ENCODE measurements at places on chromosomes 13 and 19.

DNA sequence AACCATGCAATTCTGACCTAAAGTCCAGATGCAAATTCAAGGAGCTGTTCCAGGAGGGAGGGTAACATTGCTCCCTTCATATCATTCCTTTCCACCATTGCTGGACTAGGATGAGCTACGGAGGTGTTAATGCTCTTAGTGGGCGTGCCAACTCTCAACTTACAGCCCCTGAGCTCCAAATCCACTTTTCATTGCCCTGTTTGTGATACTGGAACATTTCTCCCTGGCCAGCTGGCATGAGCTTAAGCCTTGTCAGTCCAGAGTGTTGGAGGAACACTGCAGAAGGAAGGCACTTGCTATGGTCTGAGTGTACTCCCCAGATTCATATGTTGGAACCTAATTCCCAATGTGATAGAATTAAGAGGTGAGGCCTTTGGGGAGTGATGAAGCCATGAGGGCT is 70.4 kb upstream of the FARP1 start:
- DNase-seq: no peak

DNA sequence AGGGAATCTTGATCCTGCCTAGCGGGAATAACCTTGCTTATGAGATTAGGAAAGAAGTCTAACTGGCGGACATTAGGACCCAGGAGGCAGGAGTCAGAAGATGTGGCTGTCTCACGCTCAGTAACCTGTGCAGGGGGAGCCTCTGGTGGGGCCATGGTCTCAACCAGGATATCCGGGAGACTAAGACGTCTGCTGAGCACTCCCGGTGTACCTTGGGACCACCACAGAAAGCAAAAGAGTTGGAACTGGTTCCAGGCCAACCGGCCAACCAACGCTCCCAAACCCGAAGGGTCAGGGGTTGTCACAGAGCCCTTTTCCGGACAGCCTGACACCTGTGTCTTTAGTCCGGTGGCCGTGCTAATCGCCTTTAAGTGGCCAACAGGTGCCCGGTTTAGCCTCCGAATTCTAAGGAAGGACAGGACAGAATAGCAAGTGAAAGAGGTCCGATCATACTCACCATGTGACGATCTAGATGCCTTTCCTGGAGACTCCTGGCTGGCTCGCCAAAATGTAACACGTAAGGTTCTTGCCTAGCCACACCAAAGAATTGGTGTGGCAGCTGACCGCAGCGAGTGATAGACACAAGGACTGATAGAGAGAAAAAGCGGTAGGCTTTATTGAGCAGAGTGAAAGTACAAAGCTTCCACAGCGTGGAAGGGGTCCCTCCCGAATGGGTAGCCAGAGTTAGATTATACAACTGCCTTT is 103.9 kb upstream of the DIAPH3 start:
- no peak for DNase-seq

- no peak for DNase-seq
Observed at GRCh38 chr13:76106763-76107162, 470.6 kb downstream of the LMO7 start.

DNA sequence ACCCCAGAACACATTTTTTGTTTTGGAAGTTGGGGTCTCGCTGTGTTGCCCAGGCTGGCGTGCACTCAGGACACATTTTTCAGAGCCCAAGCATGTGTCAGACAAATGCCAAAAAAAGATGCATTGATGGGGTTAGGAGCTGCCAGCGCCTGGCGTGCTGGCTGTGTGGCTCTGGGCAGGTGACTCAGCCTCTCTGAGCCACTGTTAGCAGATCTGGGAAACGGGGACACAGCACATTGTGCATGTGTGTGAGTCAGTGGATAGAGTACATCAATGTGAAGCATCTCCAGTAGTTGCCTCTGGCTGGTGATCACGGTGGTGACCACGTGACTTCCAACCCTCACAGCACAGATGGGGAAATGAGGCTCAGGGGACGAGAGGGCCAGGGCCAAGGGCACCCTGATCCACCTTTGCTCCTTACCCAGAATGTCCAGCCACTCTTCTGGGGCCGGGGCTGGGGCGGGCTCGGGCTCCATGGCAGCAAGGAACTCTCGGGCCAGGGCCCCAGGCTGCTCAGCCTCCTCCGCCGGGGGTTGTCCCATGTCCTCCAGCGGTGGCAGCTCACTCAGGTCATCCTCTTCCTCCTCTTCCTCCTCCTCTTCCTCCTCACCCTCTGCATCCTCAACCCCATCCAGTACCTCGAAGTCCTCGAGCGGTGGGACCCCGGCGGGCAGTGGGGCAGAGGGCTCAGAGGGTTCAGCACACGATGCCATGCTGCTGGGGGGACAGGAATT is 1.9 kb downstream of the FKBP8 start:
- no peak for DNase-seq

- peak; percentile 53 for DNase-seq
Observed at GRCh38 chr19:9538183-9539058, at the start of gene ZNF426. Gene ZNF426 (minus strand): TSS chr19:9538645. CDS start chr19:9536232, 2,413 bp downstream.

DNA sequence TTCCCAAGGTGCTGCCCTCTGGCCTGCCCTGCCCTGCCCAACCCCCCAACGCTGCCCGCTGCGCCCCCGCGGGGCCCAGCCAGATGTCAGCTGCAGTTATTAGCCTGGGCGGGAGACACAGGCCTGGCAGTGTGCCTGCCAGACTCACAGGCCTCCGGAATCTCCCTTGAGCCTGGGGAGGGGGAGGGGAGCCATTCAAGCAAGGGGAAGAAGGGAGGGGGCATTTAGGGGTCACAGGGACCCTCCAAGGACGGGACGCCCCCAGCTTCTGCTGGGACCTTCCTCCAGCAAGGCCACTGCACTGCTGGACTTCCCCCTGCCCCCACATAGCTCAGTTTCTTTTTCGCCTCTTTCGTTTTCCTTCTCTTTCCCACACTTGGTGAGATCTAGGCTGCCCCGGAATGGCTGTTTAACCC is 2.6 kb upstream of the JUNB start:
- DNase-seq: peak; percentile 41

GRCh38 chr19:29942404-29943261 is 594 bp downstream of the URI1 start:
- DNase-seq: peak; percentile 25

GRCh38 chr13:86142080-86142479 is 342.9 kb upstream of the SLITRK6 start:
- no peak for DNase-seq

DNA sequence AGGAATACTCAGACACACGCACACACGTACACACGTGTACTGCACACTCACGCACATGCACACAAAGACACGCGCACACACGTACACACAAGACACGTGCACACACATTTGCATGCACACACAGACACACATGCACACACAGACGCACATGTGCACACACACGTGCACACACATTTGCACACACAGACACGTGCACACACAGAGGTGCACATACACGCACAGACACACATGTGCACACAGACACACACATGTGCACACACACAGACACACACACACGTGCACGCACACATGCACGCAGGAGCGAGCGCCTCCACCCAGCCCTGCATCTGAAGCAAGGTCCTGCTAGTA is 81.1 kb downstream of the GADD45B start:
- no peak for DNase-seq

GRCh38 chr13:93235258-93236015 is 8.8 kb downstream of the GPC6 start:
- no peak for DNase-seq

Measured in GF-D8 (cell line).